Muscle of leg (tissue), 16 donors: ENCODE measurements at places on chromosomes 12 and 14.

DNA sequence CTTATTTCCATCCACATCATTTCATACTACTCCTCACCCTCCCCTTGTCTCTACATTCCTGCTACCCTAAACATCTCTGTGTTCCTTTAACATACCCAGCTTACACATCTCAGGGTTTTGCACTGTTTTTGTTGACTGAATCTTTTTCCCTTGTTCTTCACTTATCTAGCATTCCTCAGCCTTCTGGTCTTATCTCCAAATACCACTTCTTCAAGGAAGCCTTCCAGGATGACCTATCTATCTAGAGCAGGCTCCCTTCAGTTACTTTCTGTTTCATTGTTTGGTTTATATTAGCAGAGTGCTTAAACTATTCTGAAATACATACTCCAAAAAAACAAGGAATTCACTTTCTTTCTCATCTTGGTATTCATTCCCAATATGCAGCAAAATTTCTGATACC lies 353.1 kb downstream of the NAV3 start:
- no peak for DNase-seq

GRCh38 chr12:105245291-105245690 lies 9.3 kb upstream of the APPL2 start:
- DNase-seq = no peak

DNA sequence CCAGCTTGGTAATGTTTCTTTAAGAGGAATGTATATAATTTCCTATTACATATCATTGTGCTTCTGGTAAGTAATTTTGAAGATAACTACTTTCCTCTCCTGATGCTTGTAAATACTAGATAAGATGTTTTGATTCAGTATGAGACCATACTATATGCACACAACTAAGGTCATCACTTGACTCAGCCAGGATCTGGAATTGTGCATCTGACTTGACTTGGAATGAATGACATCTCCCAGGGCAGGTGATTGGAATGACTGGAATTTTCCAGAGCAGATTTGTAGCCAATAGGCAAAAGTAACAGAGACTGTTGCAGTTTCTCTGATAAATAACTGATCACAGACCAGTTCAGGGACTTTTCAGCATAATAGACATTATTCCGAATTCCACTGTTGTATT lies 11.1 kb downstream of the BEST3 start:
- peak; percentile 20 for DNase-seq

DNA sequence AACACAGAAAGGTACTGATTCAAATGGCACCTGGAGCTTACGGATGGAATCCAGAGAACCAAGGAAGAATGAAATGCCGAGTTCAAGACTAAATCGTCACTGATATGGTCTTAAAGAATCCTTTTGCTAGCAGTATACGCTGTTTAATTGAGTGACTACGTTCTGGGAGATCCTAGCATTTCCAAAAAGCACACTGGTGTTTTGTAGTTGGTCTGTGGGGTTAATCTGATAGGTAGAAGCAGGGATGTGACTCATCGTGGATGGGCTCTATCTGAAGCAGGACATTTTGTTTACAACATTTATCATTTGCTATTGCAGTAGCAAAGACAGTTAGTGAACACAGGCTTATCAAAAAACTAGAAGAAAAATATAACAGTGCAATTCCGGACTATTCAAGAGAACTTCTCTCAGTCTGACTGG lies 169.2 kb upstream of the HMGA2 start:
- no peak for DNase-seq

GRCh38 chr14:105767315-105767714 lies 240.9 kb downstream of the TMEM121 start:
- no peak for DNase-seq

- DNase-seq = no peak
Observed at GRCh38 chr14:99521176-99522024, 40.2 kb downstream of the CCNK start.

GRCh38 chr12:55700255-55701018 lies 7.3 kb downstream of the ITGA7 start:
- peak; percentile 56 for DNase-seq

DNA sequence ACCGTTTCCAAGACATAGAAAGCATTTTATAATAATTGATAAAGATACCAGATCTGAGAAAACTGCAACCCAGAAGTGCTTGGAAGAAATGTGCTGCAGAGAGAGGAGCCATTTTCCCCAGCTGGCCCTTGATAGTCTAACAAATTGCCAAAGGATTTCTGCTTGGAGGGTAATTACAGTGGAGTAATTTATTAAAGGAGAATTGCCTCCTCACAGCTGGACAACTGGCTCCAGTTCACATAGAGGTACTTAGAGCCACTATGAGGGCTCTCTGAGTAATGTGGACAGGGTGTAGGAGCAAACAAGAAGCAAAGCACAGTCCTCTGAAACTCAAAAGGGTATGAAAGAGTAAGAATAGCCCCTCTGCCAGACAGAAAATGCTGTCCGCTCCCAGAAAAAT lies 335.6 kb downstream of the SYT1 start:
- DNase-seq = no peak

GRCh38 chr12:51954561-51955361 lies 3.3 kb downstream of the ACVR1B start:
- DNase-seq = no peak

DNA sequence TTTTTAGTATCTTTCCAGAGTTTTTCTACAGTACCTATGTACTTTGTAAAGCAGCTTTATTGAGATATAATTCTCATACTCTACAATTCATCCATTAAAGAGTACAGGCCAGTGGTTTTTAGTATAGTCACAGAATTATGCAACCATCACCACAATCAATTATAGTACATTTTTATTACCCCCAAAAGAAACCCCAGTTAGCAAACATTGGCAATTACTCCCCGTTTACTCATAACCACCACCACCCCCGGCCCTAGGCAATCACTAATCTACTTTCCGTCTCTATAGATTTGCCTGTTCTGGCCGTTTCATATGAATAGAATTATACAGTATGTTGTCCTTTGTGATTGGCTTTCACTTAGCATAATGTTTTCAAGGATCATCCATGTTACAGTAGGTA lies 119.8 kb downstream of the KICS2 start:
- DNase-seq = no peak

GRCh38 chr12:11902525-11902875 lies 168.2 kb upstream of the BCL2L14 start:
- DNase-seq = no peak

- no peak for DNase-seq
Observed at GRCh38 chr12:104699489-104700190, 242.9 kb downstream of the CHST11 start.

- DNase-seq = no peak
Observed at GRCh38 chr14:102508410-102508773, 1.2 kb downstream of the ANKRD9 start.

DNA sequence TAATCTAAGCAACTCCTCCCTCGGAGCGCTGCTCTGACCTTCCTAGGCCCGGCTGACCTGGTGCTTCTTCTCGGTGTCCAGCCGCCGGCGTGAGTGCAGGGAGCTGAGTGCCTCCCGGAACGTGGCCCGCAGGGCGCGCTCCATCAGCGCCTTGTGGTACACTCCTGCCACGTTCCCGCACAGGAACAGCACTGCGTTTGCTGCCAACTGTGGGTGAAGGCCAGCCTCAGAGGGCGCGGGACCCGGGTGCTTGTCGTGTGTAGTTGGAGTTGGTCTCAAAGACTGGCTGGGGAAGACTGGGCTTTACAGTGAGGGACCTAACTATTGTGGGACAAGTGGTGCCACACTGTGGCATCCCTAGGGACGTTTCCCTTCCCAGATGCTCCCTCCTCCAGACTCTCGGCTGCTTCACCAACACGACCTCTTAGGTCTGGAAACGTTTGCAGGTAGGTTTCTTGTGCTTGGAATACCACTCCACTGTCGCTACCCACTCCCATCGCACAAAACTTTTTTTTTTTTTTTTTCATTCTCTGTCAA lies 3.1 kb downstream of the ADCY4 start:
- no peak for DNase-seq

DNA sequence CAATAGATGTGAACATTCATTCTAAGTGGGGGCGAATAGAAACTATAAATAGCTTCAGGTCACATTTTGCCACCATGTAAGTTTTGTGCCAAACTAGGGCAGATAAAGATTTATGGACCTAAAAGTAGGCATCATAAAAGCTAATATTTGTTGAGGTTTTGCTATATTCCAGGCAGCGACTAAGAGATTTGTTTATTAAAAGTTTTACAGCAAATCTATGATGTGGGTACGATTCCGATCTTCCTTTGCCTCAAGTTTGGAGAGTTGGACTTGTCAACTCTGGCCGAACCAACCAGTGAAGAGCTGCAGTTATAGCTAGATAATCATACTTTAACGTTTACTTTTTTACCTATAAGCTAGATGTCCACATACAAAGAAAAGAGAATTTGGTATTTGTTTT lies 1.6 kb downstream of the MAPK1IP1L start:
- no peak for DNase-seq

DNA sequence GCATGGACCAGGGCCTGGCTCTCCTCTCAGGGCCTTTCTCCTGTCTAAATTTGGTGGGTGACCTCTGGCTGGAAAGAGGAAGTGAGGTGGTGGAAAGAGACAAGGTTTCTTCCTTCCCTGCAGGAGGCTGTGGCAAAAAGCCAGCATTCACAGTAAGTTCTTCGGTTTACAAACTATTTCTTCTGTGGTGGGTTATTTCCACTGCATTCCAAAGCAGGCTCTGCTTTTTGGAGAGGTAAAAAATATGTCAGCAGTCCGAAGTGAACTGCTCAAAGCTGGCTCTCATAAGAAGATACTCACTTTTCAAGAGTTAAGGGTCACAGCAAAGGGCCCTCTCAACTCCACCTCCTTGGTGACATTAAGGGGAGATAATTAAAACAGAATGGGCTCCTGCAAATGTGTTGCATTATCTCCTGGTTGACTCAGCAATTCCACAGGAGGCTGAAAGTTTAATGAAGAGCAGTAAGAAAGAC lies 48.9 kb upstream of the POC1B start:
- peak; percentile 63 for DNase-seq

- peak; percentile 44 for DNase-seq
Observed at GRCh38 chr14:76923431-76924370, 97.5 kb downstream of the LRRC74A start.

DNA sequence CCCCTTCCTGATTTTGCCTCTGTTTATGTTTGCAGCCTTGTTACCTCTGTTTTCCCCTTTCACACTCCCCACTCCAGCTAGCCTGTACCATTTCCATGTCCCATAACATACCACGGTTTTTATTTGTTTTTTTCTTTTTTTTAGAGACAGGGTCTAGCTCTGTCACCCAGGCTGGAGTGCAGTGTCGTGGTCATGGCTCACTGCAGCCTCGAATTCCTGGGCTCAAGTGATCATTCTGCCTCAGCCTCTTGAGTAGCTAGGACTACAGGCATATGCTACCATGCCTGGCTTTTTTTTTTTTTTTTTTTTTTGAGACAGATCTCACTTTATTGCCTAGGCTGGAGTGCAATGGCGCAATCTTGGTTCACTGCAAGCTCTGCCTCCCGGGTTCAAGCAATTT lies 18.4 kb upstream of the SAMD4A start:
- no peak for DNase-seq

- no peak for DNase-seq
Observed at GRCh38 chr12:87428701-87429277, 600.4 kb downstream of the C12orf50 start.

DNA sequence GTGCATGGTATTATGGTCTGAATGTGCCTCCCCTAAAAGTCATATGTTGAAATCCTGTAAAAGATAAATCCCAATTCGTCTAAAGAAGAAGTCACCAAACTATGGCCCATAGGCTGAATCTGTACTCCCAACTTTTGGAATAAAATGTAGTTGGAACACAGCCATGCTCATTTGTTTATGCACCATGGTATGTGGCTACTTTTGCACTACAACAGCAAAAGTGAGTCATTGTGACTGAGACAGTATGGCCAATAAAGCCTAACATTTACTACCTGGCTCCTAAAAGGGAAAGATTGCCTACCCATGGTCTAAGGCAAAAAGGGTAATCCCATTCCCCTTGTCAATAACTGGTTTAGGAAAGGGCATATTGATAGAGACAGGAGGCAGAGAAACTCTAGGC lies 101.8 kb downstream of the LRIG3 start:
- no peak for DNase-seq

DNA sequence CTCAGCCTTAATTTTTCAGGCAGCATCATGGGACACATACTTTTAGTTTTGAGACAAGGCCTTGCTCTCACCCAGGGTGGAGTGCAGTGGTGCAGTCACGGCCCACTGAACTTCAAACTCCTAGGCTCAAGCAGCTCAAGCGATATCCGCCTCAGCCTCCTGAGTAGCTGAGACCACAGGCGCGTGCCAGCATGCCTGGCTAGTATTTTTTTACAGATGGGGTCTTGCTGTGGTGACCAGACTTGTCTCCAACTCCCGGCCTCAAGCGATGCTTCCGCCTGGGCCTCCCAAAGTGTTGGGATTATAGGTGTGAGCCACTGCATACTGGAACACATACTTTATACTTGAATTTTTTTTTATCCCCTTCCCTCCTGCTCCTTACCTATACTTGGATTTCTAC lies 2.8 kb downstream of the RDH5 start:
- DNase-seq = no peak

DNA sequence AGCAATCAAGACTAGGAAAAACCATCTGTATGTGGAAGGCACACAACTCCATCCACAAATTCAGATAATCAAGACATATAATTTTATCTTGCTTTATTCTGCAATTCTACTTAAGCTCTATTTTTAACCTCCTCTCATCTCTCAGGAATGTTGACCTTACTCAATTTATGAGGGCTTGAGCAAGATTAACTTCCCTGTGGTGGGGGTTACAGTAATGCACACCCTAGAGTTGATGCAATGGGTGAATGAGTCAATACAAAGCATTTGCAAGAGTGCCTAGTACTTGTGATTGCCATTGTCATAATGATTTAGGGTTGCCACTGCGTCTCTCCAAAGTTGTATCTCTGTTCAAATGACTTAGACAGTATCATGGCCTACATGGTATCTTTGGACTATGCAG lies 1598.4 kb upstream of the TMEM132C start:
- DNase-seq = no peak

DNA sequence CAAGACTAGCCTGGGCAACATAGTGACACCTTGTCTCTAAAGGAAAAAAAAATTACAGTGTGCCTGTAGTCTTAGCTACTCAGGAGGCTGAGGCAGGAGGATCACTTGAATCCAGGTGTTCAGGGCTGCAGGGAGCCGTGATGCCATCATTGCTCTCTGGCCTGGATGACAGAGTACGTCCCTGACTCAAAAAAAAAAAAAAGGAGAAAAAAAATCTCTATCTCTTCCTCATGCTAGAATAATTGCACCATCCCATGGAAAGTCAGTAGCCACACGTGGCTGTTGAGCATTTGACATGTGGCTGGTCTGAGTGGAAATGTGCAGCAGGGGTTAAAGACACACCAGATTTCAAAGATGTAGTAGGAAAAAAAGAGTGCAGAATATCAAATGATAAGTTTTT lies 3.8 kb downstream of the RILPL1 start:
- DNase-seq = no peak

- DNase-seq = no peak
Observed at GRCh38 chr12:43964033-43964432, 128.2 kb downstream of the TMEM117 start.

- peak; percentile 77 for DNase-seq
Observed at GRCh38 chr14:77014004-77014604, 14.4 kb downstream of the IRF2BPL start.

DNA sequence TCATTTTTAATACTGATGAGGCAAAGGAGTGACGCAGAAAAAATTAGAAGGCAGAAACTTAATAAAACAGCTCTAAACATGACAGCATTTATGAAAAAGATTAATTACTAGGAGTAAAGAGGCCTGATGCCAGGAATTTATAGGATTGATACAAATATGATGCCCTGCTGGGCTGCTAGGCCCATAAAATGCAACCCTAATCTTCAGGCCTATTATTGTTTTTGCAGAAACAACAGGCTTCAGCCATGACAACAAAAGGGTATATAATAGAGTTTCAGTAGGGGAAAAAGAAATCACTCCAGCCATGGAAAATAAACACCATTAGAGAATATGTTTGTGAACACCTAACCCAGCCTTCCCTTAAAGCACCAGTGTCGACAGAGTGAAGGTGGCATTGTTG lies 50.6 kb downstream of the OTX2 start:
- no peak for DNase-seq
